ENCODE measurements at places on chromosomes 5 and 9. TPM values are rescaled to one million over a fixed set of nuclear protein-coding genes. Genes with fewer than 3 reads are reported as not detected.

The ZDHHC11B gene
- 0.34 TPM for total RNA-seq

The CCNJL gene
- not detected for total RNA-seq

The HAVCR2 gene
- total RNA-seq: 24.3 TPM

DNA sequence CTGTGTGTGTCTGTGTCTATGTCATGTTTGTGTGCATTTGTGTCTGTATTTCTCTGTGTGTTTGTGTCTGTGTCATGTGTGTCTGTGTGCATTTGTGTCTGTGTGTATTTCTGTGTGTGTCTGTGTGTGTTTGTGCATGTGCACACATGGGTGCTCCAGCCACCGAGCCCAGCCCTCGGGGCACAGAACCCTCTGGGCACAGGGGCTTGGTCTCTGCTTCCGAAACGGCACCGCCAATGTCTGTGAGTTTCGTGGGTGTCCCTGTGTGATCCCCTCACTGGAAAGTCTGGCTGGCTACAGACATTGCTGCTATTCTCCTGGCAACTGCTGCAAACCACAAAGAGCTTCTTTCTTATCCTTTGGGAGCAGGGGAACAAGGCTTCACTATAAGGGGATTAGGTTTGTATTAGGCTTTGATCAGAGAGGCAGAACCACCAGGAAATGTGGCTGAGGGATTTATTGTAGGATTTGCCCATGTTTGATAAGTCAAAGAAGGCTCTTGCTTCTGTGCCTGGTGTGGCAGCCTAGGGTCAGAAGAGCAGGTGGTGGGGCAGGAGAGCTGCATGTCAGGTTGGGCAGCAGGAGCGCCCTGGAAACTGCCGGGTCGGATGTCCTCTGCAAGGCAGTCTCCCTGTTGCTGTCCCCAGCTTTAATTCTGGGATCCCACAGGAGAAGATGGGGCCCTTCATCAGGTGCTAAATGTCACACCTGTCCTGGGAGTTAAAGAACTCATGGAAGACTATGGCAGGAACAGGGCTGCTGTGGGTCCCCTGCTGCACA, 39.6 kb upstream of the FCN1 start:
- no peak for DNase-seq
- H3K27ac ChIP-seq: no peak overlapping the region
- no peak overlapping the region for H3K4me3 ChIP-seq
- H3K36me3 ChIP-seq: no peaks in the 10 kb centered on the region

GRCh38 chr9:115305543-115305942, 187.6 kb upstream of the TNC start:
- no peak overlapping the region for H3K27ac ChIP-seq
- H3K27me3 ChIP-seq: peaks cover 1% of the 10 kb centered on the region
- no peaks in the 10 kb centered on the region for H3K36me3 ChIP-seq
- no peak for DNase-seq

GRCh38 chr5:54741711-54742110, 224.2 kb downstream of the SNX18 start:
- H3K4me3 ChIP-seq: no peak overlapping the region
- peaks cover 27% of the 10 kb centered on the region for H3K4me1 ChIP-seq
- H3K27me3 ChIP-seq: no peaks in the 10 kb centered on the region
- H3K36me3 ChIP-seq: peaks cover 3% of the 10 kb centered on the region

DNA sequence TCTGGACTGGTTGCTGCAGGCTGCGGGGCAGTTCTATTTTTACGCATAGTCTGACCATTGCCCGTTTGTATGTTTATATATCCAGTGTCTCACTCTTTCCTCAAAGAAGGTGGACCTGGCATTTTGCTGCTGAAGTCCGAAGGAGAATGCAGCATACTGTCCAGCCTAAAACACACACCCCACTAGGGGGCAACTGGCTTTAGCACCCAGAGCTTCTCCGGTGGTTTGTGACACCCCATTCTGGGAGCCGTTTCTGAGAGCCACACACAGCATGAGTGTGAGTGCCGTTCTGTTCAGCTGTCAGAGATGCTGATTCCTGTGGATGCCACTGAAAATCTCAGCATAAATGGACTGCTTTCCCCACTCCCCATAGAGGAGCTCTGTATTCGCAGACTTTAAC, 290.5 kb upstream of the TAS2R1 start:
- DNase-seq: no peak
- H3K36me3 ChIP-seq: peaks cover 1% of the 10 kb centered on the region
- H3K4me3 ChIP-seq: no peak overlapping the region
- H3K27ac ChIP-seq: no peak overlapping the region
- H3K4me1 ChIP-seq: no peaks in the 10 kb centered on the region

DNA sequence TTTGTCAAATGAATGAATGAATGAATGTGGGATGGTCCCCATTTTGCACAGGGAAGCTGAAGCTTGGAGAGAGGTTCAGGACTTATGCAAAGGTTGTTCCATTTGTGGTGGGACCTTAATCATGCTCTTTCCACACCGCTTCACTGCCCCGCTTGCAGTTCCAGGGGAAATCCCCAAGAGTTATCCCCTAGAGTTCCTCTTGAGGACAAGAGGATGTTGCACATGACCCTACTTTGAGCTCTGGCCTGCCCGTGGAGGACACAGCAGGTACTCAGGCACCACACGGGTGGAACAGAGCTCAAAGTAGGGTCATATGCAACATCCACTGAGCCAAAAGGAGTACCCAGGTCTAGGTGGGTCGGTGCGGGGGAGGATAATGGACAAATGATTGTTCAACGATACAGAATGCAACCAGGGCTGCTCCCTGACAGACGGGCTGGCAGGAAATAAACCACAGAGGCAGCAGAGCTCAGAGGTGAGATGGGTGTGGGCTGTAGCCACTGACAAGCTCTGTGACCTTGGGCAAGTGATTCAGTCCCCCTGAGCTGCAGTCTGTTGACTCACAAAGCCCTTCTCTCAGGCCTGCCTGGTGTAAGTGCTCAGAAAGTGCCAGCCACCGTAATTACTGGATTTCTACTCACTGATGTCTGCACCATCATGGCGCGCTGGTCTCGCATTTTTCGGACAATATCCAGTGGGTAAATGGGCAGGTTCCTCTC, 60.3 kb upstream of the EPB41L4B start:
- H3K27me3 ChIP-seq: peaks cover 14% of the 10 kb centered on the region
- no peak overlapping the region for H3K4me3 ChIP-seq
- no peaks in the 10 kb centered on the region for H3K36me3 ChIP-seq
- DNase-seq: no peak
